ENCODE measurements at places on chromosomes 3 and 15.

GRCh38 chr15:64749167-64749566, 26.2 kb downstream of the RBPMS2 start:
- no peak for DNase-seq

DNA sequence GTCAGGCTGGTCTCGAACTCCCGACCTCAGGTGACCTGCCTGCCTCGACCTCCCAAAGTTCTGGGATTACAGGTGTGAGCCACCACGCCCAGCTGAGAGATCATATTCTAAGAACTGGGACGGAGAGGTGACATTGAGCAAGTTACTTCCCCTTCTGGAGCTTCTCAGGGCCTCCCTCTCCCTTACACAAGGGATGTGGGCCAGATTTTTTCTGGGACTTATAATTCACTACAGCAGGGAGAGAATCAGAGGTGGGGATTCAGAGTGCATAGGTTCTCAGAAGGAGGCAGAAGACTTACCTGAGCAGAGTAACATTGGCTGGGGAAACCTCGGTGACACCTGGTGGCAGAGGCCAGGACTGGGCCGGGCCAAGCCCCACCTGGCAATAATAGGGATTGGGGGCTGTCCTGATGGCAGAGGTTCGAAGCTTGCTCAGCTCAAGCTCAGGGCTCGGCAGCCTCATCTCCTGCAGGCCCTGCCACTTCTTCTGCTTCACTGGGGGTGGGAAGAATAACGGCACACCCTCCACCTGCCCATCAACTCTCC, 6.8 kb downstream of the LTK start:
- DNase-seq = no peak

DNA sequence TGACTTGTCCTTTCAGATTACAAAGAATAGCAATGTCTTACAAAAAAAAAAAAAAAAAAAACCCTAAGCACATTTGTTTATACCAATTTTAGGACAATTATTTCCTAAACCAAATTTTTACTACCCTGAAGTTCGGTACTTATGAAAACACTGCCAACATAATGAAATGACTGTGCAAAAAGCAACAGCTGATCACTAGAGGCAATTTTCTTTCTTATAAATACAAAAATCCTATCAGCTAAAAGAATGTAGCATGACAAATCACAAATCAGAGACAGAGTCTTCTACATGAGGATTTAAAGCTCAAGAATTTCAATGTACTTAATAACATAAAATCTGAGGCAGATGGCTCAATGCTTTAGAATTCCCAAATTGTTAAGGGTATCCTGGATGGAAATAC, 191.8 kb downstream of the MAGI1 start:
- DNase-seq = no peak

DNA sequence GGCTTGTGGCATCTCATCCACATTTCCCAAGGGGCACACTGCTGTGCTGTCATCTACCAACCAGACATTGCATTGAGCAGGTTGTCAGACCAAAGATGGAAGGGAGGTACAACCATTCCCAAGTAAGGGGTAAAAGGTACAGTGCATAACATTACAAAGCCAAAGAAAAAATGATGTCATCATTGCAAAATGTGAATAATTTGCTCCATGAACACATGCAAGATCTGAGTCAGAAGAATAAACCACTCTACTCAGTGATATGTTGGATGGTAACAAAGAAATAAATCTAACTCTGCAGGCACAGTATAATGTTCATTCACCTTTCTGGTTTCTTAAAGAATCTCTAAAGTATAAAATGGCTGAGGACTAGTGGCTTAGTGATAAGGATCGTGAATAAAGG, 202.7 kb downstream of the MAGI1 start:
- no peak for DNase-seq

DNA sequence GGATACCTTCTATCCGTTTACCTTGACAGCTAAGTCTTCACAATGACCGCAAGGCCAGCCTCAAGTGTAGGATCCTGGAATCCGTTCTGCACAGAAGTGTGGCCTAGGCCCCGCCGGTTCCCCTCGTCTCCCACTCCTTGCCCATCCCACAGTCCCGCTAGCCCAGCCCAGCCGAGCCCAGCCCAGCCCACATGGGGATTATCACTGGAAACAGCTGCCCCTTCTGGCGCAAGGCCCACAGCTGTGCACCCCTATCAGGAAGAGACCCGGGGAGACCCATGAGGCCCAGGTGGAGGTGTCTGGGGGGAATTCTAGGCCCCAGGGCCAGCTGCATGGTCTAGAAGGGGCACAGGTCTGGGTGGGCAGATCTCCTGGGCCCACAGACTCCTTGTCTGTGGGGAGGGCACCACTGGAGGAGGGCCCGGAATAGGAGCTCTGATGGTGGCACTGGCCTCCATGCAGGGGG, 27.9 kb upstream of the KLF13 start:
- no peak for DNase-seq

- DNase-seq = no peak
These were observed 111.7 kb downstream of the NUP210 start for GRCh38 chr3:13308380-13308801.

DNA sequence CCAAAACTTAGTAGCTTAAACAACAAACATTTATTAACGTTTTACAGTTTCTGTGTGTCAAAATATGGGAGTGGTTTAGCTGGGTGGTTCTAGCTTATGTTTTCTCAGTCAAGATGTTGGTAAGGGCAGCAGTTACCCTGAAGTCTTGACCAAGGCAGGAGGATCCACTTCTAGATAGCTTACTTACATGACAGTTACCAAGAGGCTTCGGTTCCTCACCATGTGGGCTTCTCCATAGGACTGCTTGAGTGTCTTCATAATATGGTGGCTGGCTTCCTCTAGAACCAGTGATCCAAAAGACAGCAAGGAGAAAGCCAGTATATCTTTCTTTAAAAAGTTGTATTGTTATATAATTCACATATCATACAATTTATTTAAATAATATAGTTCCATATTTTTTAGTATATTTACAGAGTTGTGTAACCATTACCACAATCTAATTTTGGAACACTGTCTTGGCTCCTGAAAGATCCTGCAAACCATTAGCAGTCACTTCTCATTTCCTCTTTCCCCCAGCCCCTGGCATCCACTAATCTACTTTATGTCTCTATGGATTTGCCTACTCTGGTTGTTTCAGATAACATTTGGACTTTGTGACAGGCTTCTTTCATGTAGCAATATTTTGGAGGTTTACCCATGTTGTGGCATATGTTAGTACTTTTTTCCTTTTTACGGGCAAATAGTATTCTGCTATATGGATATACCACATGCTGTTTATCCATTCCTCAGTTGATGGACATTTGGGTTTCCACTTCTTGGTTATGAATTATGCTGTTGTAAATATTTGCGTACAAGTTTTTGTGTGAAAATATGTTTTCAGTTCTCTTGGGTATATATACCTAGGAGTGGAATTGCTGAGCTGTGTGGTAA, 33.3 kb downstream of the MAPK6 start:
- DNase-seq = no peak

DNA sequence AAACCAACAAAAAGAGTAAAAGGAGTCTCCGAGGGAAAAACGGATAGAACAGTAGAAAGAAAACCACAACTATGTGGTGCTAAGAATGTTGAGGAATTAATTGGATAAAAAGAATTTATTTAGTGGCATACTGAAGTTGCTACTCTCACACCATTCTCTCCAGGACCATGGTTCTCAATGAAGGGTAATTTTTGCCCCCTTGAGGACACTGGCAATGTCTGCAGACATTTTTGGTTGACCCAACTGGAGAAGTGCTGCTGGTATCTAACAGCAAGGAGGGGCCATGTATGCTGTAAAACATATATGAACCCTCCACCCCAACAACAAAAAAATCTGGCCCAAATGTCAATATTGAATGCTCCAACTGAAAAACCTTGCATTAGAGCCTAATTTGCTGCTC, 85.9 kb upstream of the CSPG5 start:
- DNase-seq = no peak

DNA sequence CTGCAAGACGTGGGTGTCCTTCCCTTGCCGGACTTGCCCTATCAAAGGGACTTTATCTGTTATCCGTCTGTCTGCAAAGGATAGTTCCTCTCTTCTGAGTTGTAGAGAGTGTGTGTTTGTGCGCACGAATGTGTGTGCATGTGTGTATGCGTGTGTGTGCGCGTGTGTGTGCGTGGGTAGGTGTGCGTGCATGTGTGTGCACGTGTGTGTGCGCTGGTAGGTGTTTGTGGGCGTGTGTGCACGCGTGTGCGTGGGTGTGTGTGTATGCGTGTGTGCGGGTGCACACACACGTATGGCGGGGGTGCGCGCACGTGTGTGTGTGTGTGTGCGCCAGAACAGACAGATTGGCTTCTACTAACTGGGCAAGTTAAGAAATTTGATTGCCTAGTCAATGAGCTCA, 4.1 kb upstream of the BMF start:
- DNase-seq = no peak

DNA sequence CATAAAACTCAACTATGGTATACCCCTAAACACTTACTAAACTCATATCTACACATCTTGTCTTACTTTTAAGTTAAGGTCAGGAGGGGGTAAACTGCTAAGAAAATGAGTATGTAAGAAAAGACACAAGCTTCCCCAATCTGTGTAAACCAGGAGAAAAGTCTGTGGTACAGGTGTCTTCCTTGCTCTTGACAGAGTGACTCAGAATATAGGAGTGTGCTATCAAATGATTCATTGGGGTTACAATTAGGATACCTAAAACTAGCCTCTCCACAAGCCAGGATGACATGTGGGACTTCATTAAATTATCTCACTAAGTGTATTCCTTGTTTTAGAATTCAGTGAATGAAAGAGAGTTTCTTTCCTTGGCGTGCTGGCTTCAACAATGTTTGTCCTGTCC, 274.8 kb downstream of the BBX start:
- DNase-seq = no peak

DNA sequence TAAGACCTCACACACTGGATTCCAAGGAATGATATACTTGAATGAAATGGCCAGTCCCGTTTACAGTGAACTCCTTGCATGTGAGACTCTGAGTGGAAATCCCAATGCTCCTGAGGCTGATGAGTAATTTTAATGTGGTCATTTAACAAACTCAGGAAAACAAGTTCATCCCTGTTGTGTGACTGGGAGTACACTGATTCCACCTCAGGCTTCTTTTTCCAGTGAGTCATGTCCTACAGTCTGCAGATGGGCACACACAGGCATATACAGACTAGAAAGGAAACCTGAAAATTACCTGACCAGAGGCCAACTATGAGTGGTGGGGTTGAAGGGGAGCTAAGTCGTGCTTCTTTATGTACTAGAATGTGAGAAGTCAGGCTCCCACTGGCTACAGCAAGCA, 5.8 kb downstream of the SQOR start:
- no peak for DNase-seq

- no peak for DNase-seq
These were observed 85.1 kb upstream of the NANOGP8 start for GRCh38 chr15:35170207-35170606.

DNA sequence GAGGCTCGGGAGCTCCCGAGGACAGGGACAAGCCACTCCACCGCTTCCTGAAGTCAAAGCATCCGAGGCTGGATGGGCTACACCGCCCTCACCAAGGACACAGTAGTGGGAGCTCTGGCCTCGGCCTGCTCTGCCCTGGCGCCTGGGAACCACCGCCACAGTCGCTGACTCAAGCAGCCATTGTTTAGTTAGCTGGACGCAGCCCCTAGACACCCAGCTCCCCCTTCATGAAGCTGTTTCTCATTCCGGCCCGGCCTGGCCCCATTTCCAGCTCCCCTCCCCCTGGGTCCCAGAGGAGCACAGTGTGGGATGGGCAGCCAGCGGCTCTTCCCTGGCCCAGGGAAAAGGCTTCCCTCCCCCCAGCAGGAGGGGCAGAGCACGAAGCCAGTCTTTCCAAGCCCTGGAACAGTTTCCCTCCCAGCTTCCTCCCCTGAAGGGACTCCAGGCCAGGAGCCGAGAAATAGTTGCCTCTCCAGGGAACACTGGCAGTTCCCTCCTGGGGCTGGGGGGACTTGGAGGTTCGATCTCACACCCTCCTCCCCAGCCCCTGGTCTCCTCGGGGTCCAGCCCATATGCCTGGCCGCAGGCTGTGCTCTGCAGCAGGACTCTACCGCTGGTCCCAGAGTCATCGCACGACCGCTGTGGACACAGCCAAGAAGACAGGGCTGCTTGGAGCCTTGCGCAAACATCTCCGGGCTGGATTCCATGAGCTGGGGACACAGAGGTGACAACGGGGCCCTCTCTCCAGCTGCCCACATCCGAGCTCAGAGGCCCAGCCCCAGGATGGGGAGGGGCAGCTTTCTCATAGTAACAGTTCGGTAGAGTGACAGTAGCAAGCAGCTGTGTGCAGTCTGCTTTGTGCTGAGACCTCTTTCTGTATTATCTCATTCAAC, 10.0 kb downstream of the PLXND1 start:
- DNase-seq = no peak

- DNase-seq = peak; percentile 13
These were observed 27.3 kb upstream of the FGD5 start for GRCh38 chr3:14791343-14791945.

GRCh38 chr3:114686621-114687020, 392.8 kb downstream of the TIGIT start:
- no peak for DNase-seq

DNA sequence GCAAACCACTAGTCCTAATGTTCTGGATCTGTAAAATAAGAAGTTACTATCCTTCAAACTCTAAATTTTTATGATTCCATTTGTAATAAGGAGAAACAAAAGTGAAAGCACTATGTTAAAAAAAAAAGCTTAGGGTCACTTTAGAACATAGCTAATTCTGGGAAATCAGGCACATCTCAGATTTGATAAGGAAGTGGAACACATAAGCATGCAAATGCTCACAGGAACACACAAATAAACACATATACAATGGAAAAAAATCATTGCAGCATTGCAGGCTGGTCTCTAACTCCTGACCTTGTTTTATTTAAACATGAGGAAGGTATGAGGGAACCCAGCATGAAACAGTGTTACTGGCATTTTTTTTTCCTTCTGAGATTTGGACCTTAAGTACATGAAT, 63.2 kb upstream of the TNFSF10 start:
- no peak for DNase-seq

DNA sequence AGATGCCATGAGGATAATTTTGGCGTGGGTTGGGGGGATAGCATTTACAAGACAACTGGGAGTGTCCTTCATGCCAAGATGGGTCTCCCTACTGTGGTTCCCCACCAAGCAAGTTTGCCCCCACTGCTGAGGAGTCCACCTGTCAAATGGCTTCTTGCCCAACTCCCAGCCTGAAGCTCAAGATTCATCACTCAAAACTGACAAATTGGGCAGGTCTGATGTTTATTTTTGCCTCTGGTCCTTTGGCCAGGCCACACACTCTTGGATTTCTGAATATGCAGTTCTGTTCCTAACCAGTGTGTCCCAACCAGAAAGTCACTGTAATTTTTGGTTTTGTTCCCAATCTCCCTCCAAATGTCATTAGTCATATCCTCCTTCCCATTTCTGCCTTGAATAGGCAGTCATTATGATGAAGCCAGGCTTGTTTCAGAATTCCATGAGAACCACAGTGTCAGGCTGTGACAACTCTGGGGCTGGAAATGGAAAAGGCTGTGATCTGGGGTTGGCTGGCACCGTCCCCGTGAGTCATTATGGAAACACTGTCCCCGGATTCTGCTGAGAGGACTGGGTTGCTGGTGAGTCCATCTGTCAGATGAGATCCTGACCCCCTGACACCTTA, 29.3 kb upstream of the MEF2A start:
- DNase-seq = no peak

Data from stimulated activated CD8-positive, alpha-beta memory T cell treated with anti-CD3 and anti-CD28 coated beads, Interleukin-7, amount 100 ng/mL, for 1 hour (primary cell).